ENCODE measurements at places on chromosomes 1 and 21.

DNA sequence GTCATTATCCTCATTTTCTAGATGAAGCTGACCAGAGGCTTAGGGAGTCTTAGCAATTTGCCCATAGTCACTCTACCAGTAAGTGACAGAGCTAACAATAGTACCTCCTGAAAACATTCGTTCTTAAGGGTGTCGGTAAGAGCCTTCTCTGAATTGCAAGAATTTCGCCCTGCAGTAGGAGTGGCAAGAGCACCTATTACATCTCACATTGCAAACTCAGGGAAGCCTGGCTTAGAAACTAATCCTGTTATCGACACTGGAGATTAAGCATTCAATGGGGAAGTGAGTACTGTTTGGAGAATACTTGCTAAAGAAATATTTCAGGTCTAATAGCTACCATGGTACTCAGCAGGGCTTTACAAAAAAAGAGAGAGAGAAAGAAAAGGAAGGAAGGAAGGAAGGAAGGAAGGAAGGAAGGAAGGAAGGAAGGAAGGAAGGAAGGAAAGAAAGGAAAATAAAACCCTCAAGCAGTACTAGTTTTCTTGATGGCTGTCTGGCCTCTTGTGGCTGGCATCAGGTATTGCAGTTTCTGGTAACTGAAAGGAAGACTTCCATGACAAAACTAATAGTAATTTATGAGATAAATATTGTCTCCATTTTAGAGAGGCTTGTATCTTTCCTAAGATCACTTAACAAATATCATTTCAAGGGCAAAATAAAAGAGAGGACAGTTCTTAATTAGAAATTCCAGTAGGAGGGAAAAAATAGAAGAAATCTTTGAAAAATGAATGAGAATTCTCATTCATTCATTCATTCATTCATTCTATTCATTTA is 10.4 kb downstream of the C1orf226 start:
- DNase-seq, result peak; percentile 67

DNA sequence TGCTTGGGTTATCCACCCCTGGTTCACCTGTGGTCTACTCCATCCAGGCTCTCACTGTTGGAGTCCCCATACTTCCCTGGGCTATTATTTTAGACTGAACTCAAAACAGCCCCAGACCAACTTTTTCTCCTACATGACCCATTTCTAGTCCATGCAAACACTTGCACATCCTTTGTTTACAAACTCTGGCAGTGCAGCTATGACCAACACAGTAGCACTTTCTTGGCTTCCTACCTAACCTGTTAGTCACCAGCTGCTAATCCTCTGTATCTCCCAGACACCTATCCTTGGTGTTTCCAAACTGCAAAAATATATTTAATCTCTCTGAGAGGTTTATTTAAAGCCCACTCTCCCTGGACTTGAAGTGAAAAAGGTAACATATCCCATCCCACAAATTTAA is 90.8 kb downstream of the DDAH1 start:
- no peak for DNase-seq

GRCh38 chr1:52679048-52679447 is 19.1 kb downstream of the COA7 start:
- DNase-seq, result no peak

- DNase-seq, result no peak
Measured at GRCh38 chr1:188224263-188224662, 1395.5 kb downstream of the PLA2G4A start.

DNA sequence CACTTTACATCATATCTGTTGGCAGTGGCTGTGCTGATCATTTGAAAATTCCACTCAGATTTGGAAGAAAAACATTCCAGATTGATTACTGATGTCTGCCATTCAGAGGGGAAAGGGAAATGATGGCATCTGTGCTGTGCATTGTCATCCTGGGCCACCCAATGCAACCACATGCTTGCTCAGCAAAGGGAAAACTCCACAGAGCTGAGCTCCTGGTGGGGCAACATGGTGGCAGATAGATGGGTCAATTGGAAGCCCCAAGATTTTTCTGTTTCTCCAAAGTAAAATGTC is 11.8 kb downstream of the OXCT2 start:
- DNase-seq, result no peak

DNA sequence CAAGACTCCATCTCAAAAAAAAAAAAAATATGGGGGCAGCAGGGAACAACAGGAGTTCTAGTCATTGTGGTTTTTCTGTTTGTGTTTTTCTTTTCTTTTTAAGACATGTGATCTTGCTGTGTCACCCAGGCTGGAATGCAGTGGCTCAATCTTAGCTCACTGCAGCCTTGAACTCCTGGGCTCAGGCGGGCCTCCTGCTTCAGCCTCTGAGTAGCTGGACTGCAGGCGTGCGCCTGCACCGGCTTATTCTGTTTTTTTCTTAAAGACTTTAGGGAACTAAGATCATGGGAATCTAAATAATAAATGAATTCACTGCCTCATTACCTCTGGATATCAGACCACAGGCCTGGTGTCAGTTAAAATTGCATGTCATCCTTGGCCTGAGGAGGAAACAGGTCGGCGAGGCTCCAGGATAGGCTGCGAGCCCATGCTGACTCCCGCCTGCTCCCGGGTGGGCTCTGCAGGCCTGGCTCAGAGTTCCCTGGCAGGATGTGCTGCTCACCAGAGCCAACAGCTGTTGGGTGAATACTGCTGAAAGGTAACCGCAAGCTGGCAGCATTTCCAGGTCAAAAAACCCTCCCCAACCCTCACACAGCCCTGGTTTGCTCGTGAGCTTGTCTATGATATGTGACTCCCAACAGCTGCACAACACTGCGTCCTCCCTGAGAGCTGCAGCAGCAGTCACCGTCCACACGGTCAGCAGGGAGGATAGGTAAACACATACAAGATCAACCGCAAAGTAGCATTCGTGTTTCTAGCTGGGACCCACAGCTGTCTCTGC is 58.1 kb downstream of the SCCPDH start:
- DNase-seq, result no peak

GRCh38 chr1:55049271-55049913 is 10.0 kb downstream of the PCSK9 start:
- no peak for DNase-seq

GRCh38 chr1:203390298-203390697 is 39.4 kb upstream of the FMOD start:
- no peak for DNase-seq

GRCh38 chr1:193348091-193348768 is 161.8 kb upstream of the B3GALT2 start:
- DNase-seq, result no peak

- peak; percentile 46 for DNase-seq
Measured at GRCh38 chr1:226349801-226350518, 41.0 kb upstream of the LIN9 start.

DNA sequence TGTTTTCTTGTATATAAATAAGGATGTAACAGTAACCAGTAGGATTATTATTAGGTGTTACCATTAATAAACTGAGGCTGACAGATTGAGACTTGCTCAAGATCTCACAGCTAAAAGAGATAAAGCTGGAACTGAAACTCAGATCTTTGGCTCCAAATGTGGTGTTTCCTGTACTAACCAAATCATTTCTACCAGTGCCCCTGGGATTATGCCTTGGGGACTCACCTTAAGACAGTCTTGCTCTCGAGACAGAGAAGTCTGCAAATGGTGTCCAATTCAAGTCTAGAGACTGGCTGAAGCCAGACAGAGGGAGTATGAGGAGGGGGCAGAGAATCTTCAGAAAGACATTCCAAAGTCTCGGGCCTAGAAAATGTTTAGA is 593 bp upstream of the CD53 start:
- no peak for DNase-seq

GRCh38 chr1:109881906-109882287 is 28.8 kb upstream of the CSF1 start:
- DNase-seq, result no peak

GRCh38 chr1:197671140-197671539 is 104.1 kb downstream of the DENND1B start:
- DNase-seq, result no peak

DNA sequence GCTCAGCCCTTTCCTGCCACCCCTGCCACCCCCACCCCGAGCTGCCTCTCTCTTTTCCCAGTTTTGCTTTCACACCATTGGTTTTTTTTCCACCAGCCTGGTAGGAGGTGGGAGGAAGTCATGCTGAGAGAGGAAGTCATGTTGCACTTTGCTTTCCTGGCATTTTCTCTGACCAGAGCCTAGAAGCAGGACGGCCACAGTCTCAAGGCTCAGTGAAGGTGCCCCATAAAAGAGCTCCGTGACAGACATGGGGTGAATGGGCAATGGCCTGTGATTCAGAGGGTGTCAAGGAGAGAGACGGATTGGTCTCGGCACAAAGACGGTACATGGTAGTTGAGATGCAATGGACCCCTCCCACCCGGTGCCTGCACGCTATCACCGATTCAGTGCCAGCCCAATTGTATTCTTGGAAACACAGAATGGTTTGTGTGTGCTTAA is 42.1 kb upstream of the DMRTB1 start:
- DNase-seq, result no peak

DNA sequence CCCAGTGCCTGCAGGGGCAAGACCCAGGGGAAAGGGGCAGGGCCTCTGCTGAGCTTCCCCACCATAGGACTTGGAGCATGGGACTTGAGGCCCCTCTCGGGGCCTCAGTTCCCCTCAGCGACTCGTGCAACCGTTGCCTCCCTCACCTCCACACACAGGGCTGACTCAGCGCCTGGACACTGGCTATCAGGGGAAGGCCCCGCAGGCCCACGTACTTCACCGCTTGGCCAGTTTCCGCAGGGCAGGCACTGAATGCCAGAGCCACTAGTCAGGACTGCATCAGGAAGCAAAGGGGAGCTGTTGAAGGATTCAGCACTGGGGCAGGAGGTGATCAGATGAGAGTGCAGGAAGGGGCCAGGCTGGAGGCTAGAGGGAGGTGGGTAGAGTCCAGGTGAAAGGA is 15.5 kb upstream of the FAM131C start:
- no peak for DNase-seq

GRCh38 chr1:207345644-207346477 is 24.4 kb downstream of the CD55 start:
- DNase-seq, result no peak

DNA sequence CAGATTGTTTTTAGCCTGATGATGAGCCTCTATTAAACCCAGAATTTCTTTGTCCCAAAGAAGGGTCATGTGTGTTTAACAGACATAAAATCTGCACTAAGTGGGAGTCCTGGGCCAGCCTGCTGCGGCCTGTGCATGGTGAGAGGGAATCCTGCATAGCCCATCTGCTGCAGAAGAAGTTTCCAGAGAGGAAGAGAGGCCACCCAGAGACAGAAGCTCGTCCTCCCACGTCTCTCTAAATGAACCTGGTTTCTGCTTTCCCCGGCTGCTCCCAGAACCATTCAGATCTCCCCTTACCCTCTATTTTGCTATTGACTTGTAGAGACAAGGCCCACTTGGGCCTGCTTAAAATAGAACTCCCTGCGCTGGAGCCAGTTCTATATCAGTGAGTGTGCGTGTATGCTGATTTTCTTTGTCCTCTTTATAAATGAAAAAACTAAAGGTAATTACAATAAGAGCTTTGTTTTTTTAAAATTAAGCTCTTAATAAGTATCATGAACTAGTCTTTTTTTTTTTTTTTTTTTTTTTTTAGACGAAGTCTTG is 142.8 kb upstream of the RAB4A start:
- DNase-seq, result no peak

- DNase-seq, result no peak
Measured at GRCh38 chr1:22827666-22828483, 117.2 kb downstream of the EPHB2 start.

GRCh38 chr1:170415710-170416372 is 116.1 kb upstream of the GORAB start:
- no peak for DNase-seq

GRCh38 chr1:160623862-160624261 is 23.0 kb downstream of the SLAMF1 start:
- DNase-seq, result no peak

DNA sequence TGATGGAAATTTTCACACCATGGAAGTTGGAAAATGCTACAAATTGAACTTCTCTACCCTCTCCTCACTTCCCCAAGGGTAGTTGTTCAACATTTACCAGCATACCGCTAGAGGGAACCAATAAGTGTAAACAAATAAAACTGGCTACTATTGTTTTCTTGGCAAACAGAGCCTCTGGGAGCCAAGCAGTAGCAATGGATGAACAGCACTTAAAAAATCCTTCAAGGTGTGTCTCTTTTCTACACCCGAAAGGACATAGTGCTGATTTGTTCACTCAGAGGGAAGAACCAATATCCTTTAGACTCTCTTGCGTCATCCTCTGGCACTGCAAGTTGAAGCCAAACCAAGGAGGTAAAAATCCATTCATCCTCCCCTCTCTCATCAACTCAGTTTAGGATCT is 161.5 kb downstream of the TBX15 start:
- DNase-seq, result no peak

DNA sequence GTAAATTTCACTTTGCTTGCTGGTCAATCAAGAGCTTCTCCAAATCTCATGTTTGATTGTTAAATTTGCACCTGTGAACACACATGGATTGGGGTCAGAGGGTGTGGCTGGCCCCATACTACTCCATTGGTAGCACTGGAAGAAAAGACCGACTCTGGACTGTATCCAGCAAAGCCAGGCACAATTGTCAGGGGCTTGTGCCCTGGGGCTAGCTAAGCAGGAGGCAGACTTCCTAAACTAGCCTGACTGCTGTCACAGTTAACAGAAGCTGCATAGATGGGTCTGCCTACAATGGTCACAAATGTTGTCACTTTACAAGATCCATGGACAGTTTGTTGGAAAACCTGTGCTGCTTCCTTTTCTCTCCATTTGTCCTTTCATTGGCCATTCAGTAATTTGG is 421.0 kb downstream of the DSCAM start:
- DNase-seq, result no peak

- DNase-seq, result no peak
Measured at GRCh38 chr21:33844104-33844889, 71.3 kb downstream of the ATP5PO start.

GRCh38 chr1:16969651-16970050 is 10.8 kb downstream of the MFAP2 start:
- no peak for DNase-seq

- no peak for DNase-seq
Measured at GRCh38 chr1:71908871-71909390, 373.4 kb downstream of the NEGR1 start.

GRCh38 chr21:16304174-16305095 is 574.7 kb downstream of the USP25 start:
- DNase-seq, result no peak

DNA sequence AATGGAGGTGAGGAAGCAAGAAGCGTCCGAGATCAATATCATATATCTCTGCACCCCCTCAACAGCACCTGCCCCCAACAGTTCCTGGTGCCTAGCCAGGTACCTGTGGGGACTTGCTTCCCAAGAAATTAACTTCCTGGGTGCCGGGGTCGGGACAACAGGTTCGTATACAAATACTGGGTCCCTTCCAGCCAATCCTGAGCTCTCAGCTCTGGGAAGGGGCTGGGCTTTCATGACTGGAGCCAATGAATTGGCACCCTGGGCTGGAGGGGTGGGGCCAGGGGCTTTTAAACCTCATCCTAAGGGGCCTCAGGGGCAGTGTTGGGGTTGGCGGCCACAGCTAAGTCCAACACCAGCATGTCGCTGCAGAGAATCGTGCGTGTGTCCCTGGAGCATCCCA is at the start of gene PADI3:
TSS of gene PADI3 (plus strand) at position 318 of the 400 bp plus-strand sequence. CDS start at position 358, 40 bp downstream.
- DNase-seq, result no peak

- DNase-seq, result no peak
Measured at GRCh38 chr1:57024428-57024827, 58.6 kb upstream of the C8B start.

All from GM13977 (cell line).